Daoy (cell line): ENCODE measurements at places on chromosomes 1 and 21.

GRCh38 chr1:173507205-173507846, 30.2 kb downstream of the PRDX6 start:
- peak; percentile 81 for DNase-seq

GRCh38 chr21:25350056-25350455, 257.2 kb downstream of the MRPL39 start:
- peak; percentile 15 for DNase-seq

DNA sequence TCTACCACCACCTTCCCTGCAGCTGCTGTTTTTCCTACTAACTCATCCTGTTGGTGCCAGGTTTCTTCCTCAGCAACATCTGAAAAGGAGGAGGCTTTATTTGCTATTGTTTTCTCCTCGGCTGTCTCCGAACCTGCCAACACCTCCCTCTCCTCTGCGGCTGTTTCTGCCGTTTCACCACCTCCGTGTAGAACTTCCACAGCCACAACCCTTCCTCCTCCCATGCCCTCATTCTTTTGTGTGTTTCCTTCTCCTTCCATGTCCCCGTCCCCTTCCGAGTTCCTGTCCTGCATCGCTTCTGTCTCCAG, 59.0 kb upstream of the LRRC53 start:
- no peak for DNase-seq

GRCh38 chr1:220137019-220137786, 43.3 kb downstream of the IARS2 start:
- peak; percentile 16 for DNase-seq

GRCh38 chr21:19120591-19120990, 717.0 kb upstream of the TMPRSS15 start:
- DNase-seq = no peak

GRCh38 chr1:218451415-218451814, 106.3 kb downstream of the TGFB2 start:
- DNase-seq = no peak

DNA sequence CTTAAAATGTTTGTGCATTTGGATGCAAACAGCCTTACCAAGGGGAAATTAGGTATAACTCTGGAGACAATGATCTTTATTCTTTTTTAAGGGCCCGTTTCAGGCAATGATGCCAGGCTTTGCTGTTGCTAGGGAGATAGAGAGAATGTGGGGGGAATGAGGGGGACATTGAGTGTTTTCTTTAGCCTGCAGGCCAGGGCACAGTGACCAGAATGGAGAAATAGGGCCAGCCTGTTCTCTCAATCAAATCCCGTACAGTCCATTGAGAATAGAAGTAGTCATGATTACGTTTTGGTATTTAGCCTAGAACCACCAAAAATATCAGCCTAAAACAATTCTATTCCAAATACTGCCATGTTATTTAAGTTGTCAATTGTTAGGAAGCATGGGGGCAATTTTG, 49.0 kb downstream of the RGS7 start:
- no peak for DNase-seq

- DNase-seq = no peak
These were observed 484.4 kb upstream of the ZRANB2 start for GRCh38 chr1:71565262-71565661.

- DNase-seq = no peak
These were observed 13.4 kb downstream of the RAB7B start for GRCh38 chr1:205989786-205990185.

- no peak for DNase-seq
These were observed 5.9 kb upstream of the RBBP5 start for GRCh38 chr1:205127646-205128045.

GRCh38 chr1:57036641-57037579, 71.1 kb upstream of the C8B start:
- no peak for DNase-seq

DNA sequence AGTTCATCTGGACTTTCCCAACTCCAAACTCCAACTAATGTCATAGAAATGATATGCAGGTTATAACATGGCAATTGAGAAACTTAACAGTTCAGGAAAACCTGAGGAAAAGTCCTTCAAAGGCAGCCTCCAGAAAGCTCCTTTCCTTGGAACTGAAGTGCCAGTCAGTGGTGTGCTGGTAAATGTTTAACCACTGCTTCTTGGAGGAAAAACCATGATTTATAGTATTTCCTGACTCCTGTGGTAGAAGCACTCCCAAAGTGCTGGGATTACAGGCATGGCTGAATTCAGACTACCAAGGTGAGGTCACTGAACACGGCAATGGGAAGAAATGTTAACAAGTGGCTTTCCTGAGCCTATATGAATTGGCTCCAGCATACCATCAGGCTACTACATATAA, 26.7 kb upstream of the ZNHIT6 start:
- DNase-seq = peak; percentile 4

GRCh38 chr1:168772428-168773060, 43.5 kb upstream of the DPT start:
- no peak for DNase-seq

- DNase-seq = no peak
These were observed 71.0 kb upstream of the LRRC53 start for GRCh38 chr1:74583397-74583796.

DNA sequence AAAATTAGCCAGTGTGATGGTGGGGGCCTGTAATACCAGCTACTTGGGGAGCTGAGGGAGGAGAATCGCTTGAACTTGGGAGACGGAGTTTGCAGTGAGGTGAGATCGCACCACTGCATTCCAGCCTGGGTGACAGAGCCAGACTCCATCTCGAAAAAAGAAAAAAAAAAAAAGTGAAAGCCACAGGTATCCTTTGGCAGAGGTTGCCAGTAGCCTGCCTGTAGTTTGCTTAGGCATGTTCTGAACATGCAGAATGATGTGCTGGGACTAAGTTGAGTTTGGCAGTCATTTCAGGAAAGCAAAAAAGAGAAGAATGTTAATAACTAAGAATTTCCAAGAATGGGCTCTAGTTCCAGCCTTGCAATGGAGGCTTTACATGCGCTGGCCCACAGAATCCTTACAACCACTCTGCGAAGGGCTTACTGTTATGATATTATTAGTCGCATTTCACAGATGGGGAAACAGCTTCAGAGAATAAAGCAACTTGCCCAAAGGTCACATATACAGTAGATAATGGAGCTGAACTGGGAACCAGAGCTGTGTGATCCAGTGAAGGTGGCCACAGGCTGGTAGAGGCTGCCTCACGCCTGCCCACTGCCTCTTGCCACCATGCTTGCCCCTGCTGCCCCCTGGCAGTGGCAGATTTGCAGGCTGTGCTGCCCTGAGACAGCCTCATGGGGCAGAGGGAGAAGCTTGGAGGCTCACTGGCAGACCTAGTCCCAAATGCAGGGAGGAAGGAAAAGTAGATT, 66.5 kb upstream of the LYST start:
- peak; percentile 19 for DNase-seq

DNA sequence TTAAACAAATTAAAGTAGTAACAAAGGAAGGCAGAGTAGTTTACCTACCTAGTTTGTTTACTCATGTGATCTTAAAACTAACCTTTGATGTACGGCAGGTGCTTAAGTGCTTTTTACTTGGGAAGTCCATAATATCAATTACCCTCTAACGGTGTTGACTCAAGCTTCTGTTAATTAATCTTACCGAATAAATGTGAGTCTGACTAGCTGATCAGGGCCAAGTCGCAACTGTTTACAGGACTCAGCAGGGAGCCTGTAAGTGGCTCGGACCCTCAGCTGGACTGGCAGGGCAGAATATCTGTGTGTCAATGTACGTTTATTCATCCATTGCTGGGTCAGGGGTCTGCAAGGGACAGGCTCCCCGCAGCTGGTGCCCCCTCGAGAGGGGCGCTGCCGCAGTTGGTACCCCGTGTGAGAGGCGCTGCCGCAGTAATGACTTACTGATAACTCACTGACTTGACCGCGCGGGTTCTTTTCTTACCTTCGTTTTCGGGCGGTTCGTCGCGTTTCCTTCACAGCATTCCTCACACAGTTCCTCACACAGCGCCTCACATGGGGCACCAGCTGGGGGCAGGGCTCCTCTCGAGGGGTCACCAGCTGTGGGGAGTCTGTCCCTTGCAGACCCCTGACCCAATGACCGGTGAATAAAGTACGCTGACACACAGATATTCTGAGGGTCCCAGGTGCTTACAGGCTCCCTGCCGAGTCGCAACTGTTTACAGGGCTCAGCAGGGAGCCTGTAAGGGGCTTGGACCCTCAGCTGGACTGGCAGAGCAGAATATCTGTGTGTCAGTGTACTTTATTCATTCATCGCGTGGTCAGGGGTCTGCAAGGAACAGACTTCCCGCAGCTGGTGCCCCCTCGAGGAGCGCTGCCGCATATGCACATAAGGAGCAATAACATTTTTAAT, 3.0 kb downstream of the FMO1 start:
- peak; percentile 74 for DNase-seq

DNA sequence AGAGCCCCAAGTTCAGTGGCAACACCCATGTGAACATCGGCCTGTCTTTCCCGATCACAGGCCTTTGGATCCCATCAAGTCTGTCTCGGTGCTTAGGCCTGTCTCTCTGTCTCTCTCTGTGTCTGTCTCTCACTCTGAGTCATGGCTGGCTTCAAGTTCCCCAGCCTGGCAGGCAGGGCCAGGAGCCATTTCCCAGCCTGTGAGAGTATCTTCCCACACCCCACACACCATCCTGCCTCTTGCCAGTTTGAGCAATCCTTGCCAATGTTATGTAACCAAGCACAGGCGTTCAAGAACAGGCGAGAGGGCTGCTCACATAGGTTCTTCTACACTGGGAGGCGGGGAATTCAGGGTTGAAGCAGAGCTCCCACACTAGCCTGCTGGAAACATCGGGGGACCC, 70.0 kb upstream of the TMEM51 start:
- no peak for DNase-seq

DNA sequence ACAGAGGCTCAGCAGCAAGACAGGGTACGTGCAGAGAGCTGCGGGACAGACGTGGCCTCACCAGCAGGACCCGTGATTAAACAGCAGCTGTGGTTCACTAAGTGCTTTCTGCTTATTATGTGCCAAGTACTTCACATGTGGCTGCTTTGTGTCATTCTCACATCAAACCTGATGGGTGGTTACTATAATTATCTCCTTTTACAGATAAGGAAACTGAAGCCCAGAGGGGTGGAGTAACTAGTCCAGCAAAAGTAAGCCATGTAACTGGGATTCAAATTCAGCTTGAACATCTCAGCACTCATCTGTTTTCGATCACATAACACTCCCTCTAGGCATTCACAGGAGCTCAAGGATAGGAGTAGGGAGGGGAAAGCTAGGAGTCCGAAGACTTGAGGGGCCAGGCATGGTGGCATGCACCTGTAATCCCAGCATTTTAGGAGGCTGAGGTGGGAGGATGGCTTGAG, 50.8 kb upstream of the CLIC4 start:
- DNase-seq = peak; percentile 58
